ENCODE measurements at places on chromosomes 1 and 21.
A peak's percentile ranks its signal among the peaks of the same experiment; 100 is the strongest.

DNA sequence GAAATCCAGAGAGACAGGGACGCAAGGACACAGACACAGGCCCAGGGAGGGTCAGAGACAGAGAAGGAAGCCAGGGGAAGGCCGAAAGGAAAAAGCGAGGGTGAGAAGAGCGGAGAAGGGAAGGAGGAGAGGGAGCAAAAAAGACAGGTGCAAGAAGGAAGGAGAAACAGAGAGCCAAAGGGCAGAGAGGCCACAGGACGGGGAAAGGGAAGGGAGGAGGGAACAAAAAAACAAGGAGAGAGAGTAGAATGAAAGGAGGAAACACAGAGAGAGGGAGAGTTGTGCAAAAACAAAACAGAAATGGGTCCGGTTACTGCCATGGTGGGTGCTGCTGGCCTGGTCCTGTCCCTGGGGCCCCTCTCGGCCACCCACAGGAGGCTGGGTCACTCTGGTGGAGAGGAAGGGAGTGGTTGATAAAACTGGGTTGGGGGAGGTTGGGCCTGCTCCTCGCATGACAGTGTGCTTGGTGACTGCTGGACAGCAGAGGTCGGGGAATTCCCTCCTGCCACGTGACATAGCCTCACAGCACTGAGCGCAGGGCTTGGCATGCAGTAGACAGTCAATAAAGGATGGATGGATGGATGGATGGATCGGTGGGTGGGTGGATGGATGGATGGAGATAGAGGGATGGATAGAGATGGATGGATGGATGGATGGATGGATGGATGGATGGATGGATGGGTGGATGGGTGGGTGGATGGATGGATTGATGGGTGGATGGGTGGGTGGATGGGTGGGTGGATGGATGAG is 64.8 kb downstream of the RAP1GAP start:
- no peak for DNase-seq

DNA sequence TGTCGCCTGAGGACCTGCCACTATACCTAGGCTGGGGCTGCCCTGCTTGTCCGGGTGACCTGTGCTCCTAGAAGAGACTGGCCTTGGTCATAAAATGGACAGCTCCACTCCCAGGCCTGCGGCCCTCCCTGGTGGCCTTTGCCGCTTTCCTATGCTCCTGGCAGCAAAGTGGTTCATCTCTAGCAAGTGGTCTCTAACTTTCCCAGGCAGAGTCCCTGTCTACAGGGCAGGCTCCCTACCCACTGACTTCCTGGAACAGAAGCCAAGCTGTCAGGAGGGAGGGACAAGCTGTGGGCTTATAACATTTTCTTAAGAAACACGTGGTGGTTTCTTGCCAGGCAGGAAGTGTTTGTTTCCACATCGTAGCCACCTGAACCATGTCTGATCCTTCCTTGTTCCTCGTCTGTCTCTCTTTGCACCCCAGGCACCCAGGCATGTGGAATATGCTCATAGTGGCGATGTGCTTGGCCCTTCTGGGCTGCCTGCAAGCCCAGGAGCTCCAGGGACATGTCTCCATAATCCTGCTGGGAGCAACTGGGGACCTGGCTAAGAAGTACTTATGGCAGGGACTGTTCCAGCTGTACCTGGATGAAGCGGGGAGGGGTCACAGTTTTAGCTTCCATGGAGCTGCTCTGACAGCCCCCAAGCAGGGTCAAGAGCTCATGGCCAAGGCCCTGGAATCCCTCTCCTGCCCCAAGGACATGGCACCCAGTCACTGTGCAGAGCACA is 10.1 kb downstream of the H6PD start:
- DNase-seq = no peak

- DNase-seq = no peak
Observed at GRCh38 chr21:40797891-40798290, 49.1 kb downstream of the DSCAM start.

DNA sequence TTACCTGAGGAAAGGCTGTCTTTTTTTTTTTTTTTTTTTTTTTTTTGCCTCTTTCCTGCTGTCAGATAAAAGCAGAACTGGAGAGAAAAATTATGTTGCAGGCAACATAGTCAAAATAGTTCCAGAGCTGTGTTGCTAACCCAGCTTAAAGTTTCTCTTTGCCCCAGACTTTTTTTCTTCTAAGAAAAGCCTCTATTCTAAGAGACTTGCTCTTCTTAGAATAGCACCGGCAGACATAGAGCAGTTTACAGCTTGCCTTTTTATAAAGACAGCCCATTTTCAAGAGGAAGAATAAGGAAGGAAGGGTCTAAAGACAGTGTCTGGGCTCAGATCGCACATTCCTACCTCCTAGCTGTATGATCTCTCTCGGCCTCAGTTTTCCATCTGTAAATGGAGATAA is 88.7 kb downstream of the TENT5C start:
- DNase-seq = no peak

DNA sequence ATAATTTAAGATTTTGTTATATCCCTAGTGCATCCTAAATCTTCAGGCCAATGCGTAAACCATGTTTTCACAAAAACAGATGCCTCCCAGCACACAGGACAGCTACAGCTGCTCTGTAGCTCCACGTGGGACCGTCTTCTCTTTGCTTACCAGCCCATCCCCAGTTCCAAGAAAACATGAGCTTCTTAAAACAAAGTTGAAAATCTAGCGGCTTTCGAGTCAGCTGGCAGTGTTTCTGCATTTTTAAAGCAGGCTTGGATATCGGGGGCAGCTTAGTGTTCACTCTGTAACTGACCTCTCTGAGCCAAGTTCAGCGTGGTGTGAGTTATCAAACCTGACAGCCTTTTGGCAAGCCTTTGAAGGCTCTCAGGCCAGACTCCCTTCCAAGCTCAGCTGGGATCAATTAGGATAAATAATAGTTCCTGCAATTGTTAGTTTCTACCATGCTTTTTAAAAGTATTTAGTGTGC is 881.5 kb downstream of the LTN1 start:
- no peak for DNase-seq

GRCh38 chr1:234776876-234777855 is 167.2 kb upstream of the IRF2BP2 start:
- DNase-seq = no peak

DNA sequence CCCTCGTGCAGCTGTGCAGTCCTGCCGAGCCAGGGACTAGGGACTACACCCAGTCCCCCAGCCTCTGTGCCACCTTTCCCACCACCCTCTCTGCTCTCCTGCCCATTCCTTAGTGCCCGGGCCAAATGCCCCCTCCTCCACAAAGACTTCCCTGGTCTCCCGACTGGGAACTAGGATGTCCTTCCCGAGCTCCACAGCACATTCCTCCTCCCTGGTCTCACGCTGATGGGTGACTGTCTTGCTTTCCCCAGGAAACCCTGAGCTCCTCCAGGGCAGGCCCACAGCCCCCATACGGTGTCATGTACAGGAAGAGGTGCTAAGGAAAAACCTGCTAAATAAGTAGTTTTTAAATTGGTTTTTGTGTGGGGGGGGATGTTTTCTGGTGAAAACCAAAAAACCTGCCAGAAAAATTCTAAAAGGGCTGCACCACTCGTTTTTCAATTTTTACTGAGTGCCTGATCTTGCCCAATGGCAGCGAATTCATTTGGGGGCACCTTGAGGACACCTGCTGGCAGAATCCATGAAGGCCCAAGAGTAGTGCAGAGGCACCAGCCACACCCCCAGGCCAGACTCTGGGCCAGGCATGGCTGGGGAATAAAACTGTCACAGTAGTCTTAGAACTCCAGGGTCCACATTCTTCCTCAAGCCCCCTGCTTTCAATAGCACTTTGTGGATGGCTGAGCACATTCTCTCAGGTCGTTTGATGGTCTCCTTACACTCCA is 50.4 kb downstream of the GLIS1 start:
- no peak for DNase-seq

GRCh38 chr21:45330075-45330781 is 42.5 kb upstream of the POFUT2 start:
- no peak for DNase-seq

GRCh38 chr1:10862743-10863335 is 66.4 kb upstream of the CASZ1 start:
- DNase-seq = no peak

- no peak for DNase-seq
Observed at GRCh38 chr1:224133741-224134299, 19.9 kb downstream of the FBXO28 start.

DNA sequence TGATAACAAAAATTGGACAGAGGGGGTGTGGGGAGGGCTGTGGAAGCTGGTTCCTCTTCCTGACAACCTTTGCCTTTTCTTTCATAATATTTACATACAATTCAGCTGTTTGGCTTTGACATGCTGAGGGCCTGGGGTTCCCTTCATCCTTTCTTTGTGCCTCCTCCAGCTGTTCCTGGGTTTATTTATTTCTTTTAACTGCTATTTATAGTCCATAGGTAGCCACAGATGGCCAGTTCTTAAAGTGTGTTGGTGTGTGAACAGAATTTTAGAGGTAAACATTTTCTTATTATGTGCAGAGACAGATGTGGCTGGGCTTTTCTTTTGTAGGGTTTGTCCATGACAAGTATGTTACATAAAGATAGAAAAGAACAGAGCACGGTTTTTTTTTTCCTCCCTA is 34.1 kb upstream of the CNIH3 start:
- DNase-seq = no peak

DNA sequence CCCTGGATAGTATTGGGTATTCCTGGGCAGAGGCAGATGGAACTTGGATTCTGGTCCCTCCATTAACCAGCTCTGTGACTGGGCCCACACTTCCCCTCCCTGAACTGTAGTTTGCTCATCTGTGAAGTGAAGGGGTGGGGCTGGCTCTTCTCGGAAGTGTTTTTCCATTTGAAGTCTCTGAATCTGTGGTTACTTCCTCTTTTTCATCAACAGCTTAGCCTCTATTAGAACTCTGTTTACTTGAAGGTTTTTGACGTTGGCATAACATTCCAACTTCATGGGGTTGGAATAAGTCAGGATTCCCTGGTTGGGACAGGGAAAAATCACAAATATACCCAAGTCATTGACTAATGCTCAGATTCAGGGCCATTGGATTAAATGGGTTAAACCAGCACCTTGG is 3.6 kb downstream of the KIAA0040 start:
- peak; percentile 34 for DNase-seq

DNA sequence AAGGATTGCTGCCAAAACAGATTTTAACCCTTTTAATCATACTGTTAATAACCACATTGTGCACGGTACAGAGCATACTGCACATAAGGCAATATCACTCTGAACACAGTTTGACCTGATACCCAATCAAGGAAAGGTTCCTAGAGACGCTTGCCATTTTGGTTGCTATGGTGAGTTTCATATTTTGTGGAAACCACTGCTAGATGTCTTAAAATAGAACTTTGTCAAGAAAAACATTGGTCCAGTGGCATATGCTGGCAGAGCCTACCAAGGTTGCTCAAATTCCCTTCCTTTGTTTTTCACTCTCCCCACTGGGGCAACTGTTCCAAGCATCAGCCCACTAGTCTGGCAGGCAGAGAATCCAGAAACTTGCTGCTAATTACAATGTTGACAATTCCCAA is 114.8 kb upstream of the DPYD start:
- DNase-seq = no peak

- no peak for DNase-seq
Observed at GRCh38 chr1:8474369-8474768, 156.5 kb downstream of the SLC45A1 start.

GRCh38 chr1:37808369-37809319 is 636 bp upstream of the YRDC start:
- no peak for DNase-seq

DNA sequence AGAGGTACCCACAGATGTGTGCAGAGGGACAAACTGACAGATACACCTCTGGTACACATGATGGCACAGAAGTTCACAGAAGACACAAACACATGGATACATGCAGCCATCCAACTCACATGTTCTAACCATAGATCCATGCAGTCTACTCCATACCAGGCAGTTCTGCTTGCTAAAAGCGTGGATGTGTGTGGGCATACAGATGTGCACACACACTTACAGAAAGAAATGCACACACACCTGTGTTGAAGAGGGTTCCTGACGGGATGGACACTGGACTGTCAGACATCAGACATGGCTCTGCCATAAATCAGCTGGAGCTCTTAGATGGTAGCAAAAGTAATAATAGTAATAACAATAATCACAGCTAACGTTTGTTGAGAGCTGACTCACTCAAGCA is 6.8 kb downstream of the CD52 start:
- no peak for DNase-seq

- DNase-seq = no peak
Observed at GRCh38 chr1:180280617-180281016, 50.6 kb downstream of the LHX4 start.

DNA sequence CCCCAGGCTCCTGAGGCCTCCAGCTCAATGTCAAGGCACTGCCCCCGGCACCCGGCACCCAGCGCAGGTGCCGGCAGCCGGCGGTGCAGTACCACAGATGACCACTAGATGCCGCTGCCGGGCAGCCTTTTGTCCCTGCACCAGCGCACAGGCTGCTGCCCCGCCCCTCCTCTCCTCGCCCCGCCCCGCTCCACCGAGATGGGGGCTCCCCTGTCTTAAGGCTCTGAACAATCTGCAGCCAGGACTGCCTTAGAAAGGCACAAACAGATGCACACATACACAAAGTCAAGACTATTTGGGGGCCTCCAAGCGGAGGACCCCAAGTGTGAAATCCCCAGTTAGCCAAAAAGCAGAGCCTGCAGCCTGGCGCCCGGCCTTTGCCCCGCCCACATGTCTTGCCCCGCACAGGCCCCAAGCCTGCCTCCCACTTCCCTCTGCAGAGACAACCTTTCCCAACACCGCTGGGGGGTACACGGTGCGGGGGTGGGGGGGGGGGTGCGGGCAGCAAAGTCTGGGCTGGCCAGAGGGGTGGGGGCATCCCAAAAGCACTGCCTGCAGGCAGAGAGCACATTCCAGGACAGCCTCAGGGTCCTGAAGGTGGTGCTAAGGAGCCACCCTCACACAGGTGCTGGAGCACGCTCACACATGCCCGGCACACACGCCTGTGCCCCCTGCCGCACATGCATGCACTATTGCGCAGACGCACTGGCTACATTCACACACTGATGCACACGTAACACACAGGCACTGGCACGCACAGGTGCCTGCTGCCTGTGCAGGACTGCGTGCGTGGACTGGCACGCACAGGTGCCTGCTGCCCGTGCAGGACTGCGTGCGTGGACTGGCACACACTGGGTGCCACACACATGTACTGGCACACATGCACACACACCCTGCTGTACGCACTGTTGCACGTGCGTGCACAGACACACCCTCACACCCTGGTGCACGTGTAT is 37.1 kb downstream of the ARHGEF16 start:
- DNase-seq = peak; percentile 79

All from T follicular helper cell (primary cell).